Stimulated activated CD8-positive, alpha-beta memory T cell treated with anti-CD3 and anti-CD28 coated beads, Interleukin-7, amount 100 ng/mL, for 24 hours (primary cell): ENCODE measurements at places on chromosomes 11 and 22.

- DNase-seq: no peak
Measured at GRCh38 chr22:42922374-42923191, 65.5 kb upstream of the ARFGAP3 start.

DNA sequence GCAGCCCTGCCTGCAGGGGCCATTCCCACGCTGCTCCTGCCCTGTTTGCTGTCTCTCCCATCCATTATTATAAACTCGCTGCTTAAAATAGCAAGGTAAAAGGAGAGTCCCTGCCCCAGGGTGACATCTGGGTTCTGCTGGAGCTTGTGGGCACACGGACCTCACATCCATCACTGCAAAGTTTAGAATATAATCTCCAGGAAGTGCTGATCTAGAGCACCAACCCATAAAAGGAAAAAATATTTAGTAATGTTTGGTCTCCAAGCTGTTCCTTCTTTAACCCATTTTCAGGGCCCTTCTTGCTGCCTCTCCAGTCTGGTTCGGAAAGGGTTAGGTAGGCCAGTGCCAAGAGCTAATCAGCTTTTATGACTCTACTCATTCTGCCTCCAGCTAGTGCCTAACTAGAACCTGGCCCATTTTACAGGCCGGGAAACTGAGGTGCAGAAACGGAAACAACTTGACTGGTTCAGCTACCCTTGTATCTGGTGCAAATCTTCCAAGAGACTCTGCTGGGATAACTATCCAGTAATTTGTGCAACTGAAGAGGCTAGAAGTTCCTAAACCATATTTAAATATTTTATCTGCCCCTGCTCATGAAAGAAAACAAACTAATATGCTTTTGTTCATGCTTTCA, 37.5 kb downstream of the IRAG1 start:
- DNase-seq: no peak

DNA sequence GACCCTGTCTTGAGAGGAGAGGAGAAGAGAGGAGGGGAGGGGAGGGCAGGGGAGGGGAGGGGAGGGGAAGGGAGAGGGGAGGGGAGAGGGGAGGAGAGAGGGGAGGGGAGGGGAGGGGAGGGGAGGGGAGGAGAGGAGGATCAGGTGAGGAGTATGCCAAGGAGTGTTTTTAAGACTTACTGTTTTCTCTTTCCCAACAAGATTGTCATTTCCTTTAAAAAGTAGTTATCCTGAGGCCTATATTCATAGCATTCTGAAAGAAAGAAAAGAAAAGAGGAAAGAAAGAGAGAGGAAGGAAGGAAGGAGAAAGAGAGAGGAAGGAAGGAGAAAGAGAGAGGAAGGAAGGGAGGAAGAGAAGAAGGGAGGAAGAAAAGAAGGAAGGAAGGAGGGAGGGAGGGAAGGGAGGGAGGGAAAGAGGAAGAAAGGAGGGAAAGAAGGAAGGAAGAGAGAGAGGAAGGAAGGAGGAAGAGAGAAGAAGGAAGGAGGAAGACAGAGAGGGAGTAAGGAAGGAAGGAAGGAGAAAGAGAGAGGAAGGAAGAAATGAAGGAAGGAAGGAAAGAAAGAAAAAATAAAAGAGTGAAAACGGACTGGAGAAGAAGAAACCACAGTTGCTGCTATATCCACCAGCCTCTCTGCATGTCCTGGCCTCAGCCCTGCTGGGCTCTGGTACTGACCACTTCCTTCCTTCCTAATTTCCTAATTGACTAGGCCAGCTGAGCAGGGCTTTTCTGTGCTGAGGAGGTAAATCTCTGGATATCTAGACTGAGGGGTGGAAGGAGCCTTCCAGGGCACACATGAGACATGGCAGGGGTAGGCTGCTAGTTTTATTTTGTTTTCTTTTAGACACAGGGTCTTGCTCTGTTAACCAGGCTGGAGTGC, 1.1 kb upstream of the SAA1 start:
- DNase-seq: no peak

DNA sequence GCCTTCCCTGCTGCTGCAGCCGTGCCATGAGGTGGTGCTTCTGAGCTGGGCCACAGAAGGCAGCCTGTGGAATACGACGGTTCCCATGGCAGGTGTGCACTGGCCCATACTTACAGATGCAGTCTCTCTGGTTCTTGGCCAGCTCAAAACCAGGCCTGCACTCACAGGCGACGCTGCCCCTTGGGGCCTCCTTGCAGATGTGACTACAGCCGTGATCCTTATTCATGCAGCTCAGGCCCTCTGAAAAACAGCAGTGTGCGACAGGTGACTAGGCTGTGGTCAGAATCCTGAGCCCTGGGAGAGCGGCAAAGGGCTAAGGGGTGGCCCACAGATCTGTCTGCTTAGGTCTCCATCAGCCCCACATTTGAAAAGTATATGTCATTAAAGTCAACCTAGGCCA, 22.1 kb downstream of the SCUBE2 start:
- DNase-seq: no peak

- no peak for DNase-seq
Measured at GRCh38 chr11:18321578-18321968, 367 bp downstream of the HPS5 start.

- DNase-seq: no peak
Measured at GRCh38 chr11:111762526-111762925, 3.7 kb downstream of the PPP2R1B start.

- DNase-seq: no peak
Measured at GRCh38 chr11:70759846-70760245, 361.5 kb downstream of the CTTN start.

DNA sequence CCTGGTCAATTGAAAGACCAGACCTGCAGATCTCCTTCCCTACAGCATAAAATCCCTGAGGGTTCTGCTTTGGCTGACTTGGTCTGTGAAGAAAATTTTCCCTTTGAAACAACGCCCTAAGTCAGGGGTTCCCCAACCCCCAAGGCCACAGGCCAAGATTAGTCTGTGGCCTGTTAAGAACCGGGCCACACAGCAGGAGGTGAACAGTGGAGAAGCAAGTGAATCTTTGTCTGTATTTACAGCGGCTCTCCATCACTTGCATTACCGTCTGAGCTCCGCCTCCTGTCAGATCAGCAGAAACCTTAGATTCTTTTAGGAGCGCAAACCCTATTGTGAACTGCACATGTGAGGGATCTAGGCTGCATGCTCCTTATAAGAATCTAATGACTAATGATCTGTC, 38.2 kb downstream of the CCDC83 start:
- DNase-seq: no peak

GRCh38 chr11:72741429-72741833, 10.8 kb downstream of the ARAP1 start:
- no peak for DNase-seq

- DNase-seq: no peak
Measured at GRCh38 chr11:104000798-104001197, 35.6 kb upstream of the DDI1 start.

DNA sequence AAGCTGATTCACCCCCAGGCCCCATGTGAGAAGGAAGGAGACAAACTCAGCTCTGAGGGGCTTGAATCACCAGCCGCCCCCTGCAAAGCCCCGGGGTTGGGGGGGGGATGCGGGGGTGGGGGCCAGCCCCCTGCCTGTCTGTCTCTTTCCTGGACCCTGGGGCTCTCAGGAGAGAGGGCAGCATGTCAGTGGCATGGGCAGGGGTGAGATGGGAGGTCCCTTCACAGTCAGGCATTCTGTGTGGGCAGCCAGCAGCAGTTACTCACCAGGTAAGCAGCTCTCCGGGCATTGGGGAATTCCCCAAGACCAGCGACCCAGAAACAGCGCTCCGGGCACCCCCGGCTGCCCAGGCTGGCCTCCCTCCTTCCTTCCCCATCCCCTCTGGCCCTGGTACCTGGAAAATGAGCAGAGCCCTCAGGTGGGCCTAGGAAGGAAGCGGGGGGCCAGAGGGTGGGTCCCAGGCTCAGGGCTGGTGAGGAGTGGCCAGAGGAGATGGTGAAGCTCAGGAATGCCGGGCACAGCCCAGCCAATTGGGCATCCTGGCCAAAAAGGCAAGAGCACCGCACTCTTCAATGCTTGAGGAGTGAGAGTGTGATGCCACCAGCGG, 4.2 kb upstream of the LIF start:
- DNase-seq: no peak

GRCh38 chr22:24338726-24339451, 68.3 kb downstream of the SPECC1L start:
- DNase-seq: no peak

- DNase-seq: no peak
Measured at GRCh38 chr11:81089242-81089641, 1644.4 kb downstream of the FAM181B start.

GRCh38 chr11:127130321-127130720, 129.8 kb upstream of the KIRREL3 start:
- DNase-seq: no peak

- DNase-seq: no peak
Measured at GRCh38 chr11:43871051-43871450, 9.6 kb upstream of the ALKBH3 start.

- no peak for DNase-seq
Measured at GRCh38 chr11:77167111-77167626, 39.1 kb downstream of the MYO7A start.
